Activated CD8-positive, alpha-beta T cell treated with anti-CD3 and anti-CD28 coated beads for 36 hours (primary cell): ENCODE measurements at places on chromosomes 13 and 19.
A peak's percentile ranks its signal among the peaks of the same experiment; 100 is the strongest.

- no peaks in the 10 kb centered on the region for H3K27me3 ChIP-seq
- H3K4me1 ChIP-seq = peaks cover 60% of the 10 kb centered on the region
- DNase-seq = peak; percentile 60
- H3K36me3 ChIP-seq = peaks cover 51% of the 10 kb centered on the region
- peak overlapping the region; percentile 40 for H3K4me3 ChIP-seq
Measured at GRCh38 chr19:47158879-47159503, 28.4 kb downstream of the SAE1 start.

DNA sequence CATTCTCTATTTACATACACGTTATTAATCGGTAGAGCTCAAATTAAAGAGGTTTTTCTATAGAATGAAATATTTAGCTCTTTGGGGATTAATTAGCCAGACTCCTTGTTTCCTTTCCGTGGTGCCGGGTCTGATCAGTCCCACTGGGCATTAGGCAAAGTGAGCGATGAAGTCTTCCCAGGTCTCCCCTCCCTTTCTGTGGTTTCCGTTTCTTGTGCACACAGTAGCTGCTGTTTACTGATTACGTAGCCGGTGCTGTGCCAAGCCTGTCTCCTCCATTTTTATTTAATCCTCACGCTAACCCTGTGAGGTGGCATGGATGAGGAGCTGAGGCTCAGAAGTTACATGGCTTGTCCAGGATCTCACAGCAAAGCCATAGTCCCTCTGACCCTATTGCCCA lies 9.0 kb downstream of the SLC25A15 start:
- no peaks in the 10 kb centered on the region for H3K27me3 ChIP-seq
- peaks cover 37% of the 10 kb centered on the region for H3K36me3 ChIP-seq
- no peak for DNase-seq
- no peak overlapping the region for H3K4me3 ChIP-seq

- no peaks in the 10 kb centered on the region for H3K36me3 ChIP-seq
- H3K4me1 ChIP-seq = peaks cover 14% of the 10 kb centered on the region
- H3K4me3 ChIP-seq = peak overlapping the region; percentile 68
- peaks cover 64% of the 10 kb centered on the region for H3K27me3 ChIP-seq
- H3K27ac ChIP-seq = no peak overlapping the region
- DNase-seq = no peak
Measured at GRCh38 chr13:111115965-111116521, 933 bp downstream of the ARHGEF7 start.

GRCh38 chr13:98072476-98072875 lies 70.4 kb upstream of the FARP1 start:
- H3K4me1 ChIP-seq = no peaks in the 10 kb centered on the region
- no peak for DNase-seq
- no peaks in the 10 kb centered on the region for H3K27me3 ChIP-seq
- H3K4me3 ChIP-seq = no peak overlapping the region
- no peak overlapping the region for H3K27ac ChIP-seq

DNA sequence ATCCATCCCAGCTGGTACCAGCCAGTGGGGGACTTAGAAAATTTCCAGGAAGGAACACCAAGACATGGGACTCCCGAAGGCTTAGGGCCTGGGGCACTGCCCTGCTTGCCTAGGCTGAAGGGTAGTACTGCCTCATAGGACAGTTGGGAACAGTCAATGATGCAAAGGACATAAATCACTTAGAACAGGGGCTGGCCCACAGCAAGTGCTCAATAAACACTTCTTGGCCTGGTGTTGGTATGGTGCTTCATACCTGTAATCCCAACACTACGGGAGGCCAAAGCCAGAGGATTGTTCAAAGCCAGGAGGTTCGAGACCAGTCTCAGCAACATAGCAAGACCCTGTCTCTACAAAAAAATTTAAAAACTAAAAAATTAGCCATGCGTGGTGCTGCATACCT lies 5.8 kb downstream of the KEAP1 start:
- no peaks in the 10 kb centered on the region for H3K27me3 ChIP-seq
- H3K4me1 ChIP-seq = peaks cover 27% of the 10 kb centered on the region
- DNase-seq = no peak

- peaks cover 33% of the 10 kb centered on the region for H3K4me1 ChIP-seq
- H3K27me3 ChIP-seq = peaks cover 81% of the 10 kb centered on the region
- H3K27ac ChIP-seq = no peak overlapping the region
Measured at GRCh38 chr19:31356587-31357314, 7.5 kb upstream of the TSHZ3 start.

DNA sequence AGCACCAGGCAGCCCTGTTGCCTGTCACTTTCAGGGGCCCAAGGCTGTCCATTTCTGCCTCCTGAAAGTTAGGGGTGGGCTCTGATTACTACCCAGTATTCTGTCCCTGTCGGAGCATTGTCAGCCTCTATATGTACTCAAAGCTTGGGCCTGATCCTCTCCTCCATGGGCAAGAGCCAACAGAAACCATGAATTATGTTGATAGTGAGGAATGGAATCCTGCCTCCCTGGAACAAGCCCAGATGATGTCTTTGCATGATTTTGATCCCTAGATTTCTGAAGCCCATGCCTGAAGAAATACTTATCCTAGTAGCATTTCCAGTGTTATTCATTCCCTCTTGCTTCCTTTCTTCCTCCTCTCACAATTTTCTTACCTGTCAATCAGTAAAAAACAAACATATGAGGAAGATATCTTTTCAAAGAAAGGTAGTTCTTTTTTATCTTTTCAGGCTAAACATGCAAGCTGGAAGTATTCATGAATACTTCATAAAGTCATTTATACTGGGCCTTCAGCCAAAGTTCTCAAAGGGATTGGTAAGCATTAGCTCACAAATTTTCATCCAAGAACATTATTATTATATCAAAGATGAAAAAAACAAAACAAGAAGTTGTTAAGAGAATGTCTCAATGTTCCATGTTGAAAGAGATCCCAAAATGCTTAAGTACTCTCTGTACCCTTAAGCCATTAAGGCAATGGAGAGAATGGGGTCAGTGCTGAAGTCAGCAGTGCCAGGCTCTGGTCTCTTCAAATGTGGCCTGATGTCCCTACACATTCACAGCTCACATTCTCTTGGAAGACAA lies 171.7 kb downstream of the NHLRC3 start:
- H3K27me3 ChIP-seq = peaks cover 14% of the 10 kb centered on the region
- H3K36me3 ChIP-seq = no peaks in the 10 kb centered on the region
- no peak overlapping the region for H3K4me3 ChIP-seq
- no peak for DNase-seq

DNA sequence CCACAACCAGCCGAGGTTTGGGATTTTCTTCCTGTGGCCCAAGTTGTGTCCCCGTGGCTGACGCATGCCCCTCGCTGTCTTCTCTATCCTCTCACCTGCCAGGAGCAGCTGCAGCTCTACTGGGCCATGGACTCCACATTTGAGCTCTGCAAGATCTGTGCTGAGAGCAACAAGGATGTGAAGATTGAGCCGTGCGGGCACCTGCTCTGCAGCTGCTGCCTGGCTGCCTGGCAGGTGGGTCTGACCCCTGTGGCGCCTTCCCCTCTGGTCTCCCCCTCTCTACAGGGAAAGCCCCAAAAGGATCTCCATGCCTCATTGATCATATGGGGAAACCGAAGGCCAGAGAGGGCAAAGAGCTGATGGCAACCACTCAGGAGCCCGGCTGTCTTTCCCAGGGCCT lies 14.6 kb downstream of the CBLC start:
- H3K27me3 ChIP-seq = no peaks in the 10 kb centered on the region
- H3K4me3 ChIP-seq = no peak overlapping the region
- DNase-seq = no peak
- H3K36me3 ChIP-seq = no peaks in the 10 kb centered on the region
- peaks cover 9% of the 10 kb centered on the region for H3K4me1 ChIP-seq
- no peak overlapping the region for H3K27ac ChIP-seq

GRCh38 chr13:84029396-84029795 lies 147.1 kb upstream of the SLITRK1 start:
- no peak overlapping the region for H3K4me3 ChIP-seq
- no peaks in the 10 kb centered on the region for H3K36me3 ChIP-seq
- H3K27ac ChIP-seq = no peak overlapping the region
- no peaks in the 10 kb centered on the region for H3K4me1 ChIP-seq

DNA sequence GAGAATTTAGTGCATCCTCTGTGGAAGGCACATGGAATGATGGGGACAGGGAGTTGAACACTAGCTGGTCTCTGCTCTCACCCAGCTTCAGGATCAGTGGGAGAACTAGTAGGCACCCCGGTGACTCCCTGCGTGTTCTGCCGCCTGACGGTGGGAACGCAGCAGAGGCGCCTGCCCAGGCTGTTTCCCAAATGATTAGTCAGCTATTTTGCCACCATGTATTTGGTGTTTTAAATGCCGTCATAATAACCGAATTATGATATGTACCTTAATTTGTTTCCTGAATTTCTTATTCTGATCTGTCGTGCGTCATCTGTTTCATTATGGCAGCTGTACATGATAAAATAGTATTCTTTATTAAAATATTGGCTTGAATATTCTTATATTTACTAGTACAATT lies 115.9 kb upstream of the GJB6 start:
- no peaks in the 10 kb centered on the region for H3K27me3 ChIP-seq
- H3K4me1 ChIP-seq = no peaks in the 10 kb centered on the region
- H3K36me3 ChIP-seq = no peaks in the 10 kb centered on the region
- no peak for DNase-seq
- no peak overlapping the region for H3K4me3 ChIP-seq

- H3K4me3 ChIP-seq = no peak overlapping the region
- peaks cover 36% of the 10 kb centered on the region for H3K4me1 ChIP-seq
- H3K27ac ChIP-seq = no peak overlapping the region
- H3K36me3 ChIP-seq = peaks cover 25% of the 10 kb centered on the region
- no peak for DNase-seq
Measured at GRCh38 chr13:20001366-20002190, 43.1 kb downstream of the ZMYM2 start.

DNA sequence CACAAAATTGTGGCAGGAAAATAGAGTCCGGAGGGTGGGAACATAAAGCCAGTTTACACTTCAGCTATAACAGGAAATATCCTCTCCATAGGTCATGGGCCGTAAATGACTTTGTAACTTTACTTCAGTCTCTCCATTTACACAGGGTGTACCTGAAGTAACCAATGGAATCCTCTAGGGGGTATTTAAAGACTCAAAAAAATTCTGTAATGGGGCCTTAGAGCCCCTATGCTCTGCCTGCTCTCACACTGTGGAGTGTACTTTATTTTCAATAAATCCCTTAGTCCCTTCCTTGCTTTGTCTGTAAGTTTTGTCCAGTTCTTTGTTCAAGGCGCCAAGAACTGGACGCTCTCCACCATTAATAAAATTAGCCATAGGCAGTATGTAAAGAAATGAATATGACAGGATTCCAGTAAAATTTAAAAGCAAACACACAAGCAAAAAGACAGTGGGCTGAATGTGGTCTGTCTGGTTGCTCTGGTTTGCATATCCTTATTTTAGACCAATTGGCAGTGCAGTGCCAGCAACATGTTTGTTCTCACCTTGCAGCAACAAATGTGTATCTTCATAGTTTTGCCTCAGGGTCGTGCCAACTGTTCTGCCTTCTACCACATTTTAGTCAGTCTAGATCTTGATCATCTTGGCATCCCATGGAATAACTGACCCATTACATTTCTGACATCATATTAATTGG lies 801.5 kb upstream of the SPRY2 start:
- H3K27ac ChIP-seq = no peak overlapping the region
- H3K4me1 ChIP-seq = no peaks in the 10 kb centered on the region
- DNase-seq = no peak
- no peaks in the 10 kb centered on the region for H3K27me3 ChIP-seq
- no peak overlapping the region for H3K4me3 ChIP-seq
- no peaks in the 10 kb centered on the region for H3K36me3 ChIP-seq

DNA sequence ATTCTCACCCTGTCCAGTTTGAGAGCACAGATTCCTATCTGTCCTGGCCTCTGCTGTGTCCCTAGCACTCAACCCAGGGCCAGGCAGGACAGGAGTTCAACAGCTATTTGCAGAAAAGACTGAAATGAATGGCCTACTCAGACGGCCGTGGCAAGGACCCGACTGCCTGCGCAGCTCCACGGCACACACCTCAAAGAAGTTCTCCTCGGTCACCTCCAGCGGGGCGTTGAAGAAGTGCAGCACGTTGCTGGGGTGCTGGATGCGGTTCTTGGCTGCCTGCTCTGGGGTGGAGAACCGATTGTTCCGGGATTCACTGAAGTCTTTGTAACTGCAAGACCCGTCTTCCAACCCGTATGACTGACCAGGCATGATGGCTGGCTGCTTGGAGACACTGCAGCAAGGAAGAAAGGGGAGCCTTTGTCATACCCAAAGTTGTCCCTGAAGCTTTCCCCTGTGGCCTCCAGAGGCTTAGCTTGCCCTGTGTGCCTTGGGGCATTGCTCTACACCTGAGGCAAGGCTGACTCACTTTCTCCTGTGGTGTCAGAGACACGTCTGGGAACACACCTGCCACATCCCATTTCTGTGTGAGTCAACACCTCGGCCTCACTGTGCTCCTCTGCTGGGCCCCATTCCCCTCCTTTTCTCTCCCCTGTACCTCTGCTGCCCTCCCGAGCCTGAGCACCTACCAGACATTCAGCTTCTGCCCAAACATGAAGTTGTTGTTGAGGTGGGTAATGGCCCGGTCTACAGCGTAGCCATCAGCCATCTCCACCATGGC lies 6.8 kb upstream of the ECH1 start:
- H3K4me3 ChIP-seq = no peak overlapping the region
- H3K4me1 ChIP-seq = peaks cover 54% of the 10 kb centered on the region
- peak overlapping the region; percentile 92 for H3K27ac ChIP-seq
- peaks cover 76% of the 10 kb centered on the region for H3K36me3 ChIP-seq
- peak; percentile 81 for DNase-seq

- no peaks in the 10 kb centered on the region for H3K36me3 ChIP-seq
- DNase-seq = no peak
- no peak overlapping the region for H3K4me3 ChIP-seq
- no peak overlapping the region for H3K27ac ChIP-seq
- H3K27me3 ChIP-seq = no peaks in the 10 kb centered on the region
Measured at GRCh38 chr19:18712981-18713380, 29.5 kb downstream of the CRTC1 start.

DNA sequence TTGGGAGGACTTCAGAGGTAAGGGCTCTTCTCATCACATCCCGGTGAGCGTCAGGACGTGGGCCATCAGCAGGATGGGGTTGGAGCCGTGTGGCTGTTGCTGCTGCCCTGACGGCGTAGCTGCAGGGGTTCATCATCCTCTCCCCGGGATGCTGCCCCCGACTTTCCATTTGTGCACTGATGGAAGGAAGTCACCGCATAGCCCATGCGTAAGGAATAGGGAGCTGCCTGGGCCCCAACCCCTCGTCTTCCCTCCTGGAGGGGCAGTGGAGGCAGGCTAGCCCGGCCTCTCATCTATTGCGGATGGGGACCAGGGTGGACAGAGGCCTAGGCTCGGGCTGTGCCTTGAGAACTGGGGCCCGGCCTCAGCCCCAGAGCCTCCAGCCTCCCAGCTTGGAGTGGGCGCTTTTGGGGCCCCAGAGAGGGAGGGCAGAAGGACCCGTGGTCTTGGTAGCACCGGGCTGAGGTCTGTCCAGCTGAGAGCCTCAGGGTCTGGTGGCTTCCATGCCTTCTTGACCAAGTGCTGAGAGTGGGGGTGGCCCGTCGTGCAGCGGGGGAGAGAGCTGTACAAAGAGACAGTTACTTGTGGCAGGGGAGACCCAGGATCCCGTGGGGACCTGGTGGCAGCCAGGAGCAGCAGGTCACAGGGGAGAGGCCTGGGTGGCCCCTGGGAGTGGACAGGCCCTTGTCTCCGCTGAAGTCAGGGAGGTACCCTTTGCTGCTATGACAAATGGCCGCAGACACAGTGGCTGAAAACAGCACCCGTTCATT lies 44.0 kb downstream of the KDM4B start:
- H3K4me1 ChIP-seq = peaks cover 2% of the 10 kb centered on the region
- no peak overlapping the region for H3K27ac ChIP-seq
- H3K36me3 ChIP-seq = peaks cover 3% of the 10 kb centered on the region
- no peak for DNase-seq
